Stimulated activated CD4-positive, alpha-beta T cell treated with anti-CD3 and anti-CD28 coated beads, TNF-alpha, amount 100 ng/mL, for 4 hours (primary cell): ENCODE measurements at places on chromosomes 6 and 20.

DNA sequence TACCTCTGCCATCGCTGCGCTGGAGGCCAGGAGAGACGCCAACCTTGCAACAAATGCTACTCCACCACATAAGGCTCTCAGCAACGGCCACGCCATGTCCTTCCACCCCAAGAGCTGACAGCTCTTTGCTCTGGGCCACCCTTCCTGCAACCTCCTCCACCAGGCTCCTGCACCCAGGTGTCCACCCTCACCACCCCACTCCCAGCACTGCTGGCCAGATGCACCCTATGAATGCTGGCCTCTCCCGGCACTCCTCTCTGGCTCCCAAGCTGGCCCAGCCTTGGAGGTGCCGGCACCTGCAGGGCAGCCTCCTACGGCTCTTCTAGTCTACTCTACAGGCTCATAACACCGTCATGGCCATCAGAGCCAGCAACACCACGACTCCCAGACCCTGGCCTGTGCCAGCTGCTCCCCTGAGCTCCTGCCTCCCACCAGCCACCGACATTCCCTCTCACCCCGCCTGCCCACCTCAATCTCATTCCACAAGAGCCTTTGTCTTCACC lies 11.2 kb downstream of the TAF4 start:
- no peak for DNase-seq

DNA sequence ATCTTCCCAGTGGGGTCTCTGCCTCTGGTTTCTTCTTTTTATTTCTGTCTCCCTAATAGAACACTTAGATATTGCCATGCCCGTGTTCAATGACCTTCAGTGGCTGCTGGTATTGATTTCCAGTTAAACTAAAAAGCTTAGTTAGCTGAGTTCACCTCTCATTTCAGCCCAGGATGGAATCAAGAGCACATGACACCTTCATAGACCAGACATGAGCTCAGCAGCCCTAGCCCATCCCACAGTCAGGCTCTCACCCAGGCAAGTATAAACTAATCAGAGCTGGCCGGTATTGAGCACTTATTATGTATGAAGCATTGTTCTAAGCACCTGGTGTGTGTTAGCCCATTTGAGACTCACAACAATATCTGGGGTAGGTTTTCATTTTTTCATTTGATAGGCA lies 33.7 kb upstream of the PLEKHG1 start:
- no peak for DNase-seq

GRCh38 chr20:7879883-7880282 lies 60.4 kb downstream of the HAO1 start:
- no peak for DNase-seq

- DNase-seq: no peak
Measured at GRCh38 chr20:63787749-63788148, 43.3 kb downstream of the ZBTB46 start.

GRCh38 chr6:114989279-114989964 lies 646.6 kb upstream of the HS3ST5 start:
- DNase-seq: no peak

DNA sequence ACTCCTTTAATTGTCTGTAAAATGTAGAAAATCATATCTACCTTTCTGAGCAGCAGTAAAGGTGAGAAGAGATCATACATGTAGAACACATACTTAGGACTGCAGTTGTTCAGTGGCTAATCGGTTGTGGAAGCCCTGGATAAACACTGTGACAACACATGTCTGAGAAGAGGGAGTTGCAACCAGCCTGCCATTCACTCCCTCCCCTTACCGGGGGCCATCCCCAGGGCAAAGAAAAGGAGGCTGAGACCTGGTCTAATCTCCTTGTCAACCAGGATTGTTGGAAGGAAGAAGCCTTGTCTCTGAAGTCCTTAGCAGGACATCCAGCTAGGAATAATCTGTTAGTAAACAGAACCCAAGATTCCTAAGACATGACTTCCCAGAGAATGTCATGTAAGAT lies 462.5 kb upstream of the AGPAT4 start:
- DNase-seq: no peak

GRCh38 chr20:44805335-44805978 lies 4.9 kb downstream of the RIMS4 start:
- DNase-seq: no peak

DNA sequence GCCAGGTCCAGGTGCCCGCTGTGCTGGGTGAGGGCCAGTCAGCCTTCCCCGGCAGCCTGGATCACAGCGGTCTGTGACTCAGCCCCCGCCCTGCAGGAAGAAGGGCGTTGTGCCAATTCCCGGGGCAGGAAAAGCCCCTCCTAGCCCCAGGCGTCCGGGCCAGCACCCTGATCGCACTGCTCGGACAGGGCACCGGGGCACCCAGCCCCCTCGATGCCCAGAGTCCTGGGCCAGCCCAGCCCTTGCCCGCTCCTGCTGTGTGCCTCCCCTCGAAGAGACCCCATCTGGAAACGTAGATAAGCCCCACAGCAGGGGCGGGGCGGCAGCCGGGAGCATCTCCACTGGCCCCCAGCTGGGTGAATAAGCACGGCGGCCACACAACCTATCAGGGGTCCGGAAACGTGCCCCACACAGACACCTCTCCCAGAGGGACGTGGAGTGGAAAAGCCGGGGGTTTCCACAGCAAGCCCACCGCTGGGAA lies 9.9 kb downstream of the LAMA5 start:
- no peak for DNase-seq

- no peak for DNase-seq
Measured at GRCh38 chr6:19299129-19299528, 538.0 kb upstream of the ID4 start.

- DNase-seq: no peak
Measured at GRCh38 chr6:19478992-19479391, 358.2 kb upstream of the ID4 start.

GRCh38 chr6:106966229-106966628 lies 8.3 kb downstream of the CD24 start:
- DNase-seq: no peak

- DNase-seq: no peak
Measured at GRCh38 chr6:138500867-138501446, 1.7 kb upstream of the NHSL1 start.

- no peak for DNase-seq
Measured at GRCh38 chr6:11418290-11418905, 119.2 kb upstream of the TMEM170B start.

- no peak for DNase-seq
Measured at GRCh38 chr6:46305833-46306232, 135.1 kb upstream of the ENPP5 start.

- DNase-seq: no peak
Measured at GRCh38 chr6:111677249-111677990, 71.7 kb upstream of the TRAF3IP2 start.

DNA sequence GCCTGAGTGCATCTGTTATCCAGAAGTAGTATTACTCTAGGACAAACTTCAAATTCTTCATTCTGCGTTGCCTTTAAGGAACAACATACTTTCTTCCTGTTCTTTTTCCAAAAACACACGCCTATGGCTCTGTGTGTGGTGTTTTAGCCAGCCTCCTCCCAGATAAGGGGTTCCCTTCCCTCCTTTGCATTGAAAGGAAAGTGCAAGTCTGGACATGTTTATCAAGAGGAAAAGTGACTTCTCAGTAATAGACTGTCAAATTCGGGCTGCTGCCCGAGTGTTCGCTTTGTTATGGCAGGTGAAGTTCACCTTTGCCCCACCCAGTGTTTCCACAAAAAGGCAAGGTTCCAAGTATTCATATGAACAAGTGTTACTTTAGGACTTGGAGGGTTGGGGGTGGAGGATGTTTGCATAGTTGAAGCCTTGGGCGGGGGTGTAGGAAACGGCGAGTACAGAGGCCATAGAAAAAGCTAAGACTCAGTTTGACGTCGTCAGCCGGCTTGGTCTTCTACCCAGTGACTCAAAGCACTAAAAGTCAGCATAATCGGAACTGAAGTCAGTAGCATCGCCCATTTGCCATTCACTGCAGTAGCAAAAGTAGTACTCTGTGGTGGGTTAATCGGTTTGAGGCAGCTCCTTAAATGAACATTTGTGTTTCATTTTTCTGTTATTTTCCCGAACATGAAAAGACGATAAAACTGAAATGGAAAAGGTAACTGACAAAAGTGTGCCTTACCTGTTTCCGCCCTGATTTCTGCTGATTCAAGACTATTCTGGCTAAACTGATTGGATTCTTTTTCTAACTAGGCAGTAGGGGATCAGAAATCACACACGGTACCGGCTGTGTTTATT lies 12.5 kb downstream of the PRDM1 start:
- peak; percentile 61 for DNase-seq

- DNase-seq: no peak
Measured at GRCh38 chr6:50850223-50851048, 31.8 kb downstream of the TFAP2B start.

GRCh38 chr6:155970472-155970871 lies 514.8 kb upstream of the NOX3 start:
- DNase-seq: no peak

DNA sequence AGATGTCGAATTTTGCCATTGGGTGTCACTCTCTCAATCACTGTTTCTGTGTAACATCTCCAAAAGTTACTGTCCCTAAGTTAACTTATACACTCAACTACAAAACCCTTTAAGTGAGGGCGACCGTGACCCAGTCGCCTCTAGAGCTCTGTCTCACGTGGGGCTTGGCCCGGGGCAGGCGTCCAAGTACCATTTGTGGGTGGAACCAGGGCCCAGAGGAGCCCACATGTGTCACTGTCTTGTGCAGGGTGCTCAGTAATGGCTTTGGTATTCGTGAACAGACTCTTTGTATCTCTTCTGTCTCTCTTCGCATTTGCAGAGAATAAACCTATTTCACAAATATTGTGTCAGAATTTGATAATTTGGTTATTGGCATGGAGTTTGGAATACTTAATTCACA lies 109.9 kb upstream of the THBS2 start:
- no peak for DNase-seq

GRCh38 chr20:8074931-8075330 lies 55.4 kb upstream of the TMX4 start:
- DNase-seq: no peak

GRCh38 chr6:165585060-165585459 lies 78.0 kb downstream of the PDE10A start:
- DNase-seq: no peak

DNA sequence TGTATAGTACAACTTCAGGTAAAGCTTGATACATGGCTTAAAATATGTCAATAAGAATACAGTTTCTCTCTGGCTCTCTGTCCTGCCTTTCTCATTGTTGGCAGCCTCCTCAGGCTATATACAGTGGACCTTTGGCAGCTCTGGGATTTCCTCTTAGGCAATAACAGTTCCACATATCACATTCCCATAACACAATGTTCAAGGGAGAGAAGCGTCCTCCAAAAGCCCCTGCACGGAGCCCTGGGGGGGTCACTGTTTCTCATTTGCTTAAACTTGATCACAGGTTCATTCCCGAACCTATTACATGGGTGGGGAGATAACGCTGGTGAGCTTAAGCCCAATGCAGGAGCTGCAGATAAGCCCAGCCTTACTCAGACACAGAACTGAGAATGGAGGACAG lies 4.4 kb upstream of the FLRT3 start:
- DNase-seq: no peak

DNA sequence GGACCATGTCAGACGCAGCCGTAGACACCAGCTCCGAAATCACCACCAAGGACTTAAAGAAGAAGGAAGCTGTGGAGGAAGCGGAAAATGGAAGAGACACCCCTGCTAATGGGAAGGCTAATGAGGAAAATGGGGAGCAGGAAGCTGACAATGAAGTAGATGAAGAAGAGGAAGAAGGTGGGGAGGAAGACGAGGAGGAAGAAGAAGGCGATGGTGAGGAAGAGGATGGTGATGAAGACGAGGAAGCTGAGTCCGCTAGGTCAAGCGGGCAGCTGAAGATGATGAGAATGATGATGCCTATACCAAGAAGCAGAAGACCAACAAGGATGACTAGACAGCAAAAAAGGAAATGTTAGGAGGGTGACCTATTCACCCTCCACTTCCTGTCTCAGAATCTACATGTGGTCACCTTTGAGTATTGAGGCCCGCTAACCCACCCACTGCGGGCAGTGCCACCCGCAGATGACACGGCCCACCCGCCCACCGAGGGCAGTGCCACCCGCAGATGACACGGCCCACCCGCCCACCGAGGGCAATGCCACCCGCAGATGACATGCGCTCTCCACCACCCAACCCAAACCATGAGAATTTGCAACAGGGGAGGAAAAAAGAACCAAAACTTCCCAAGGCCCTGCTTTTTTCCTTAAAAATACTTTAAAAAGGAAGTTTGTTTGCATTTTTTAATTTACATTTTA lies 43.3 kb downstream of the MGME1 start:
- no peak for DNase-seq

DNA sequence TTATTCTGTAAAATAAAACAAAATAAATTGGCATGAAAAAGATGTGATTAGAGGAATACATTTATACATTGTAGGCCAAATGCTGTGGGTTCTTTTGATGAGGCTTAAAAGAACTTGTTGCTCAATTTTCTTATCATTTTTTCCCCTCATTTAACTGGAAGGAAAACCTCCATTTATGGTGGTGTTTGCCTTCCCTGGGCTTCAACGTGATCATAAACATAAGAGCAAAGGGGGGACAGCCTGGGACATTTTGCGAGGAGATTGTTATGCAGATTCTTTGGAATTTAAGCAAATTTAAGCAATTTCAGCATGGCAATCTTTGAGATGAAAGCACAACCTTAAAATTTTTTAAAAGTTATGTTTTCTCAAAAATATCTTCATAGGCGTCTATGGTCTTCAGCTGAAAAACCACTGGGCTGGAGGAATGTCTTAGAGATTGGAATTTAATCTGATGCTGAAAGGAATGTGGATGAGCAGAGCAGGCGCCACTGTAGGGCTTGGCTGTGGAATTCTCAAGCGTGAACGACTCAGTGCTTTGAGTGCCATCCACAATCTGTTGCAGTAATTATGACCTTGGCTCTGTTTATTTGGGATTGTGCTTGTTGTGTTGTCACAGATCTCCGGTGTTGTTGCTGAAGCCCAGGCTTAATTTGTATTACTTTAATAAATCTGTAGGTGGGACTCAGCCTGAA lies 149.4 kb upstream of the MLIP start:
- no peak for DNase-seq

DNA sequence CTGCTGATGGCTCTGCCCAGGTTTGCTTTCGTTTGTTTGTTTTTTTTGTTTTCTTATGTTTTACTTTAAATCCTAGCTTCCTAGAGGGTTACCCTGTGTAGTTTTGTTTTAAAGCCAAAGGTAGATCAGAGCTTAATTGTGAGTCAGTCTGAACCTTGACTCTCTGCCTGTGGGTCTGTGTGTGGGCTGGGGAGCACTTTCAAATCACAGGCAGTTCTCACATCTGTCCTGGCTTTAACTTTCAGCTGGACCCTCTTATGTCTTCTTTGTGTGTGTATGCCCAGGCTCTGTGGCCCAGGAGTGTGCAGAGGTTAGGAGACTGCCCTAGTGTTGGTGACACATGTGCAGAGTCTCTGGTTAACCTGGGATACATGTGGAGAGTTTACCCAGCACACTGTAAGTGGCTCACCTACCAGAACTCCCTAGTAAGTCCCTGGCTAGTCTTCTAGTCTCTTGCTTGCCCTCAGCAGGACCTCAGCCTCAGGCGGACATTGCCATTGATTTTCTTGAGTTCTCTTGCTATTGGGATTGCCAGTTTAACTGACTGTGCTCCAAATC lies 19.0 kb downstream of the HIVEP1 start:
- no peak for DNase-seq
